ENCODE measurements at places on chromosomes 2 and 18.

DNA sequence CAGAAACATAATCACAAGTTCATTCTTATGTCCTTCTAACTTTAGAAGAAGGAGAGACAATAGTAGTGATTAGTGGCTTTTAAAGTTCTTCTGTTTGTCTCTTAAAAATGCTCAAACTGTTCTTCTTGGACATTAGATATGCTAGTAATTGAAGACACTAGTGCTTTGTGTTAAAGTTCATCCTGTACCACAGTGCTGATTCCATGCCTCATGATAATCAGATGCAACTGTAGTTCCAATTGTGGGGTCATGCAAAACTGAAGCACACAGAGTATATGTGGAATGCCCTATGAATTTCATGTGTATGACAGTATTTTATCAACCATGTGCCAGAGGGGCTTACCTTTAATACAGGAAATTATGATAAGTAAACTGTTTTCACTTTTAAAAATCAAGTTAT, 11.4 kb upstream of the KCNJ13 start:
- no peak for DNase-seq

GRCh38 chr2:212905640-212906201, 245.7 kb downstream of the IKZF2 start:
- DNase-seq = no peak

DNA sequence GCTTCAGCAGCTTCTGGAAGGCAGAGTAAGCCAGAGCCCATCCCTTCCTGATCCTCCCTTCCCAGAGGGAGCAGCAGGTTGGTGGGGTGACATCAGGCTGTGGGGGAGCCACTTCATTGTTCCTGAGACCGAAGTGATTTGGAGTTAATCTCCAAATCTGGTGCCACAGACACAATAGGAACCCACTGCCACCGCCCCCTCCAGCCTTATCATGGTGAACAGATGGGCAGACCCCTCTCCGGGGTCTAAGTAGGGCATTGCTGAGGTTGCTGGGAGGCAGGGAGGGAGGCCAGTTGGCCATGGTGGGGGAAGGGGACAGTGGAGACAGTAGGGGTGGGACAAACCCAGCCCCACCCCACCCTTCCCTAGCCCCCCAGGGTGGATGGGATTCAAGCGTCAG, 25.6 kb upstream of the SLC35F6 start:
- DNase-seq = no peak

DNA sequence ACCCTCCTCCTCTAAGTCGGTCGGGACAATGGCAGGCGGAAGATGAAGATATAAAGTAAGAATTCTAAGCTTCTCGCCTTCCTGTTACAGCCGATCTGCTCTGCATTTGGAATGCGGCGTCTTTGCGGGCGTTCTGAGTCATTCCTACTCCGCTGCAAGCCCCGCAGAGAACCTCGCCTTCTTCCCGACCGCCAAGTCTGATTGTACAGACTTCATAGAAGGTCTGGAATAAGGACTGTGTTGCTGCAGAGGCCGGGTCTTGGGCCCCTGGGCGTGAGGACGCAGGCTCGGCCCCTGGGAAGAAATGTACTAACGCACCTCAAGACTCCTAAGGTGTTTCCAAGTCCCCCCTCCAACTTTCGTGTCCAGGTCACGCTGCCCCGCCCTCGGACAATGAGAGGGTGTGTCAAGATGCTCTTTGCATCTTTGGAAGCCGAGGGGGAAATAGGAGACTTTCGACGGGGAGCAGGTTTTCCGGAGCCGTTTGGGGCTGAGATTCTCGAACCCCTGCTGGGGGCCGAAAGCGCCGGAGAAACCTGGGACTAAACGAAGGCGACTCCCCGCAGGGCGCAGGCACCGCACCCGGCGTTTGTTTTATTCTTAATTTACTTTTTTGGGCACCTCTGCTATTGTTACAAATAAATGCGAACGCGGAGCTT, 12.7 kb upstream of the PAX3 start:
- DNase-seq = no peak

Measured in stimulated activated CD4-positive, alpha-beta T cell treated with anti-CD3 and anti-CD28 coated beads, TNF-alpha, amount 100 ng/mL, for 24 hours (primary cell).